ENCODE measurements at places on chromosomes 2 and 18.

- DNase-seq, result no peak
Observed at GRCh38 chr18:70107091-70107490, 98.4 kb downstream of the RTTN start.

DNA sequence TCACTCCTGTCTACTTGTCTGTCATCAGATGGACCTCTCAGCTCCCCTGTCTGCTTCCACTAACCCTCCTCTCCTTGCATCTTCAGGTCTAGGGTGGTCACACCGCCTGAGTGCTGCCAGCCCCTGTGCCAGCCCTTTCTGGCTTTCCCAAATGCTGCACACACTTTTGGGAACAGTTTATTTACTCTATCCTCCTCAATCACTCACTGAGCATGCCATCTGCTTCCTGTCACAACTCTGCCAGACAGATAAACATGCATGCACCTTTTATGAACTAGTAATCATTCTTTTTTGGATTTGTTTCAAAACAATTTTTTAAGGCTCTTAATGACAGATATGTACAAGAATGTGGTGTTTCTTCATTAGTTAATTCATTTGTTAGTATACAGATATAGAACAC is 56.3 kb upstream of the CCDC195 start:
- no peak for DNase-seq

GRCh38 chr2:135048122-135048521 is 875 bp upstream of the MAP3K19 start:
- DNase-seq, result no peak

DNA sequence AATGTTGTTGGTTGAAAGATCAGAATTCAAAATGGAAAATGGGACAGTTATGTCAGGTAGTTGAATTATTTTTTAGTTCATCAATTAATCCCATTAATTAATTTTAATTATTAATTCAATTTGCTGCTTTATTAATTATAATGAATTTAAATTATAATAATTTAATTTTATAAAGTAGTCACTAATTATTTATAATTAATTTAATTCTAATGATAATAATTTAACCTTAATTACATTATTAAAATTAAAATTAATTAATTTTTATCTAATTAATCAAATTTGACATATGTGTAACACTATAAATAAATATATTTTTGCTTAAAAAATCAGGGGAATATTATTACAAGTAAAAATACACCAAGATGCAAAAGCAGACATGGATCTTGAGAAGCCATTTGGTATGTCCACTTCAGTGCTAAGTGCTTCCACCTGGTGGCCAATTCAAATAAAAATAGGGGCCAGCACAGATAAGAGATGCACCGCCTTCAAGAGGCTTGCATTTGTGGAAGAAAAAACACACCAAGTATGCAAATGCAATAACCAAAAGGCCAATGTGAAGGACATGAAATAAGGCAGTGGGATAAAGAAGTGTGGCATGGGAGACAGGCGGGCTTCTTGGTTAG is 73.2 kb downstream of the MBP start:
- no peak for DNase-seq

DNA sequence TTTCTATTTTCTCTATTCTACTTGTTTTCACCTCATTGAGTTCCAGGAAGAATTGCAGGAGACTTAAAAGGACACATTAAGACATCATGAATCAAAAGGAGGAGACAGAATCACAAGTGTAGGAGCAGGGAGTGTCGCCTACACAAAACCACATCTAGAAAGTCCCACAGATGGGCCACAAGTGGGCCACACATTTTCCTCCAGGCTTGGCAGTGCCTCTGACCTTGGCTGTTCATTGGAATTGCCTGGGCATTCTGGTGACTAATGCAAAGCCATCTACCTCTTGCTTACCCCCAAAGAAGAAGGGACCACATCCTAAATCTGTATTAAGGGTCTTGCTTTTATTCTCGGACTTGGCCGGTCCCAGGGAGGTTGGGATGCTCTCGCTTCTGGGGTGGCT is 103.6 kb downstream of the KLHL29 start:
- no peak for DNase-seq

- DNase-seq, result no peak
Observed at GRCh38 chr2:58180635-58181034, 60.5 kb downstream of the FANCL start.

DNA sequence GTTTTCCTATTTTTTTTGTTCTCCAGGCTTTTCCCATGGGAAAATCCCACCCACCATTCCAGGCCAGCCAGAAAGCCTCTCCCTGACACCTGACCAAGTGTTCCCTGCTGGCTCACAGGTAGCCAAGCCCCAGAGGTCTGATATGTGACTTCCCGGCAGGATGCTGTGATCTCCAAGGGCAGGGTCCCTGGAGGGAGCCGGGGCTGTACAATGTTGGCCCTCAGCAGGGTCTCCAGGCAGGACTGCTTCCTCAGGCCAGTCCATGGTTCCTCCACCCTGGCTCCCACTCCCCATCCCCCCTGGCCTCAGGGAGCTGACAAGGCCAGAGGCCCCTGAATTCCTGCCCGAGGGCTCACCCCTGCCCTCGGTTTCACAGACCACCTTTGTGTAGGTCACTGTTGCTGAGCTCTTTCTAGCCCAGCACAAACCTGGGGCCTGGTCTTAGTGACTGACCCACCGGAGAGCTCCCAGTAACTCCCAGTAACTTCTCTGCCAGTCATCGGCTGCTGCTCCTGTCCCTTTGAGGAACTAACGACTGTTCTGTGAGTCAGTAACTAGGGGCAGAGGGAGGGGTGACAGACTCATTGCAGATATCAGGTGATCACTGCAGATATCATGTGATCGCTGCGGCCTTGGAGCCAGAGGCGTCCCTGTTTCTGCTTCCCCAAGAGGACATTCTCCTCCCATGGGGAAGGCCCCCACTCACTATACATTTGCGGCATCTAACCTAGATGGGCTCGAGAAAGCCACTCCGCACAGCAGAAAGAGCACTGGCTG is 38.7 kb downstream of the SDC1 start:
- DNase-seq, result no peak

DNA sequence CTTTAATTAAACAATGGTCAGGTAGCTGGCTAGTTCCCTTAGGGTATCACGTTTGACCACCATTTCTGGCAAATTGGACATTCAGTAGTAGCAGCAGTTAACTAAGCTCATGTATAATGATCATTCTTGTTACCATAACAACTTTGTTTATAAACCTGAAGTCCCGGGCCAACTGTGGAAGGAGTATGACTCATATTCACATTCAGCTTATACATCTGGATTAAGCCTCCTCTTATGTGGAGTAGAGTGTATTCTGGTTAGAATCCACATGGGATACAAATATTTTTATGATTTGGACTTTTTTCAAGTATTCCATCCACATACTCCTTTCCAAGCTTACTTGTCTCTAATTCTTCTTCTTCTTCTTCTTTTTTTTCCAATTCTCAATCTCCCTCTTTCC is 70.3 kb upstream of the ZSWIM2 start:
- DNase-seq, result no peak

DNA sequence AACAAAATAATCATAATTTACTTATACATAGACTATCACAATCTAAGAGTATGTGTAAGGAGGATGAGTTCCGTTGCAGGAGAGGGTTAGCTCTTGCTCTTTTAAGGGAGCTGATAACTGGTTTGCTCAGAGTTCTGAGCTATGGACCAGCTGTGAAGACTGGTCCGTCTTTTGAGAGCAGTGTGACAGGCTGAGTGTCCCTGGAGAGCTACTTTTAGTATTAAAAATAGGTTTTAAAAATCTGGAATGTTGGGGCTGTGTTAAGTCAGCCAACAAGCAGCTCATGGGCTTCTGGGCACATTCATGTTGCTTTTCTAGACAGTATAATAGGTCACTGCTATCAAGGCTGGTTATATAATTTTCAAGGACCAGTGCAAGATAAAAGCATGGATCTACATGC is 41.5 kb upstream of the TMEM131 start:
- DNase-seq, result no peak
